ENCODE measurements at places on chromosomes 2 and 18. TPM values are rescaled to one million over a fixed set of nuclear protein-coding genes. Genes with fewer than 3 reads are reported as not detected.

Gene SCN1A
- total RNA-seq, result not detected

Gene CPO
- total RNA-seq, result not detected

Gene SMAD4
- total RNA-seq, result 105 TPM

Gene MTHFD2
- 130 TPM for total RNA-seq

Gene HES6
- total RNA-seq, result 4.3 TPM

Gene SKA1
- total RNA-seq, result 27.8 TPM

DNA sequence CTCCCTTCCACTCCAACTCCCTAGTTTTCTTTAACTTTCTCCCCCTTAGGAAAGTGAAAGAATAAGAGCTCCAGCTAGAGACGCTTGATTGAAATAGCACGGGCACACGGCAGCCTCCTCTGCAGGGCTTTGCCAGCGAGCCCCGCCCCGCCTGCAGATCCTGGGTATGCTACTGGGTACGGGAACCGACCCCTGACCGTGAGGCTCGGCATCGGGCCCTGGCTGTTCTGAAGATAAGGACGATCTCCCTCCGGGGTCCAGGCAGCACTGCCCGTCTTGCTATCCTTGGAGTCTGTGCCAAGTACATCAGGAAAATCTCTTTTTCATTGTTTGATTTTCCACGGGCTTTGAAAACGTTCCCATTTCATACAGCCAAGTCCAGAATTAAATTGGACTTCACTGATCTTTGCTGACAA is 284.5 kb downstream of the MTX2 start:
- H3K27ac ChIP-seq, result no peak overlapping the region
- H3K4me3 ChIP-seq, result peak overlapping the region; percentile 85
- DNase-seq, result peak; percentile 42
- H3K4me1 ChIP-seq, result peaks cover 12% of the 10 kb centered on the region
- no peaks in the 10 kb centered on the region for H3K36me3 ChIP-seq
- H3K27me3 ChIP-seq, result peaks cover 41% of the 10 kb centered on the region

DNA sequence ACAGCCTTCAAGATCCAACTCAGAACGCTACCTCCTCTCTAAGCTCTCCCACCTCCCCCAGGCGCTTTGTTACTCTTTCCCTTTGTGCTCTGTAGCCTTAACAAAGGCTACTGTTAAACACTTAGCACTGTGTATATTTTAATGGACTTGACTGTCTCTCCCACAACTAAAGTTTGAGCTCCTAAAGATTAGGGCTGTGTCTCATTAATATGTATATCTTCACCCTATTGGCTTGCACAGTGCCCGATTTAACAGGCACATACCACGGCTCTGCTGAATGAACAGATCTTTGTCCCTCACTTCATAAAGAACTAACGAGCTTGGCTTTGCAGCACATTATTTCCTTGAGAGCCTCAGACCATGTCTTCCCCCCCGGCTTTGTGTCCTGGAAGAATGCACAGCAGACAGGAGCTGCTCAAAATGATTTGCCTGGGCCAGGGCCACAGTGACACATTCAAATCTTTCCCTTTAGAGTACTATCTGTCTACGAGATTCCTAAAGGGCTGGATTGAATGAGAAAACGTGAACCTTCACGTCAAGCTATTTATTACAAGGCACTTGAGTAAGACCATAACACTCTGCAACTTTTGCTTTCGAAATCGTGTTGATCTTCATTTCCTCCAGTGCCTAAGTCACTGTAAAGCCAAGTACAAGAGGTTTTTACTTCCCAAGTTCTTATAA is 22.1 kb downstream of the ABHD3 start:
- no peak overlapping the region for H3K27ac ChIP-seq
- peak; percentile 41 for DNase-seq
- peaks cover 9% of the 10 kb centered on the region for H3K36me3 ChIP-seq
- H3K4me1 ChIP-seq, result peaks cover 8% of the 10 kb centered on the region
- H3K27me3 ChIP-seq, result no peaks in the 10 kb centered on the region
- no peak overlapping the region for H3K4me3 ChIP-seq

DNA sequence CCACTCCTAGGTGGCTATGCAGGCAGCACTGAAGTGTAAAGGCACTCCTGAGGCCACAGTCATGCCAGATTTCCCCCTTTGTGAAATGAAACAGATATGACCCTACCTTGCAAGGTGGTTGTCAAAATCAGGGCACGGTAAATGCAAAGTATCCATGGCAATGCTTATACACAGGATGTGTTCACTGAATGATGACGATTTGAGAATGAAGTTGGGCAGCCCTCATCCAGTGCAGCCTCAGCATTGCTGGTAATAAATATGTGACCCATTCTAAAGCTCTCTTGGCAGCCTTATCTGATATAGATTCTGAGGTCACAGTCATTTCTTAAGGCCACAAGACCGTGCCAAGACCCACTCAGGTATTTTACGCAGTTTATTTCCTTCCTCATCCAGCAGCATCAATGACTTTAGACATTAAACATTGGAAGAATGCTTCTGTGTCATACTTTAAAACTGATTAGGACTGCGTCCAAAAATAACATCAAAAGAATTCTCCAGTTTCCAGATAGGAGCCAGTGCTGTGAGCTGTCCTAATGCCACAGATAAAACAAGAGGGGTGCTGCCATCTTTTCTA is 125.5 kb upstream of the SERTAD2 start:
- no peak overlapping the region for H3K27ac ChIP-seq
- no peak for DNase-seq
- peaks cover 4% of the 10 kb centered on the region for H3K4me1 ChIP-seq
- peaks cover 6% of the 10 kb centered on the region for H3K27me3 ChIP-seq
- H3K4me3 ChIP-seq, result no peak overlapping the region

- peaks cover 88% of the 10 kb centered on the region for H3K4me1 ChIP-seq
- peak overlapping the region; percentile 68 for H3K4me3 ChIP-seq
- H3K27ac ChIP-seq, result peak overlapping the region; percentile 97
- no peaks in the 10 kb centered on the region for H3K36me3 ChIP-seq
Observed at GRCh38 chr2:8543060-8543382, 138.8 kb upstream of the ID2 start.

GRCh38 chr2:39484620-39485495 is 47.8 kb upstream of the MAP4K3 start:
- H3K36me3 ChIP-seq, result no peaks in the 10 kb centered on the region
- H3K4me1 ChIP-seq, result no peaks in the 10 kb centered on the region
- peaks cover 10% of the 10 kb centered on the region for H3K27me3 ChIP-seq
- H3K4me3 ChIP-seq, result no peak overlapping the region

DNA sequence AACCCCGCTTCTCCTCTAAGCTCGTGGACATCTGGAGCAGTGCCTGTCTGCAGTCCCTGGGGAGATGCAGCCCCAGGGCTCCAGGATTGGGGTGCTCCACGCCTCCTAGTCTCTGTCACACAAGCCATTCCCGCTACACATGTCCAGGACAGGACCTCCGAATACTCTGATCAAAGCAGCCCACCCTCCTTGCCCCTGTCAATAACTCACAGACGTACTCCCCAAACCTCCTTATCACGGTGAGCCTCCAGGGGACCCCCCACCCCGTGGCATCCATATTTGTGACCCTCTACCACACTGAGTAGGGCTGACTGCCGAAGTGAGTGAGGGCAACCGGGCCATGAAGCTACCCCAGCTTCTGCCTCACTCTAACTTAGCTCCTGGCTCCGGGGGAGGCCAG is 727.7 kb downstream of the GALR1 start:
- no peak for DNase-seq
- H3K4me1 ChIP-seq, result no peaks in the 10 kb centered on the region
- H3K4me3 ChIP-seq, result no peak overlapping the region
- H3K27ac ChIP-seq, result no peak overlapping the region
- H3K27me3 ChIP-seq, result peaks cover 1% of the 10 kb centered on the region
- no peaks in the 10 kb centered on the region for H3K36me3 ChIP-seq

DNA sequence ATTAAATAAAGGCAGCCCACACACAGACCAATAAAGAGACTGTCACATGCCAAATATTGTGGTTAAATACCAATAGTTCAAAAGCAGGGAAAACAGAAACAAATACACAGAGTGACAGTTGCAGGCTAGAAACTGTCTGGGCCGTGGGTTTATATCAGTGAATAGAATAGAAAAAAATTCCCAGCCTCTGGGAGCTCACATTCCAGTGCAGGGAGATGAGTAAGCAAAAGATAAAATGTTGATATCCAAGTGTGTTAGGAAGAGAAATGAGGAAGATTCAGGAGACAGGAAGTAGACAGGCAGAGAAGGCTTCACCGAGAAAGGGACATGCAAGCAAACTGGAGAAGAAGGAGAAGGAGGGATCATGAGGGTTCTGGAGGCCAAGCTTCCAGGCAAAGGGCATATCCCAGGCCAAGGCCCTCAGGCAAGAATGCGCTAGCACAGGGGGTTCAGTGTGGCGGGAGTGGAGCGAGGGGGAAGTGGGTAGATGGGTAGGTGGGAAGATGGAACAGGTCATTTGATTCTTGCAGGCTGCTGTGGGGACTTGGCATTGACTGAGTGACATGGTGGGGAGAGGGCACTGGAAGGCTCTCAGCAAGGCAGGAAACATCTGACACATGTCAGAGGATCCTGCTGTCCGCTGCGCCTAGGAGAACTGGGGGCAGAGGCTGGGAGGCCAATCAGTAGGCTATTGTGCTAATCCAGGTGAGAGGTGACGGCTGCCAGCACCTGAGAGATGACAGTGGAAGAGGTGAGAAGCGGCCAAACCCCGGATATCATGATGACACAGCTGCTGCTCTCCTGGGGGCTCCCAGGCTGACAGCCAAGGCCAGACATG is 89.2 kb downstream of the ZBTB7C start:
- no peak for DNase-seq
- no peaks in the 10 kb centered on the region for H3K4me1 ChIP-seq
- H3K36me3 ChIP-seq, result no peaks in the 10 kb centered on the region
- H3K4me3 ChIP-seq, result no peak overlapping the region

DNA sequence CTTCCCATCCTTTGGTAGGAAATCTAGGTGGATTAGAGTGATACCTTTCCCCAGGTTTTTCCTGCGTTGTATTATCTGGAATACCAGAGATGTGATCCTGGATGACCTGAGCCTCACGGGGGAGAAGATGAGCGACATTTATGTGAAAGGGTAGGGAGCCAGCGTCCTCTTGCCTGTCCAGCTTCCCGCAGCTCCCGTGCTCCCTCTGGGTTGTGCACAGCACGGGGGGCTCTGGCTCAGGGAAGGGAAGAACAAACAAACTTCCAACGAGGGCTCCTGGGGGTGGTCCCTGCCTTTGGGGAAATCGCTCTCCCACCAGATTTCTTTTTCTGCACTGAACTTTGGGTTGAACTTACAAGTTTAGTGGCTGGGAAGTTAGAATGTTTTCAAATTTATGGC is 215.7 kb downstream of the DYSF start:
- H3K4me1 ChIP-seq, result no peaks in the 10 kb centered on the region

DNA sequence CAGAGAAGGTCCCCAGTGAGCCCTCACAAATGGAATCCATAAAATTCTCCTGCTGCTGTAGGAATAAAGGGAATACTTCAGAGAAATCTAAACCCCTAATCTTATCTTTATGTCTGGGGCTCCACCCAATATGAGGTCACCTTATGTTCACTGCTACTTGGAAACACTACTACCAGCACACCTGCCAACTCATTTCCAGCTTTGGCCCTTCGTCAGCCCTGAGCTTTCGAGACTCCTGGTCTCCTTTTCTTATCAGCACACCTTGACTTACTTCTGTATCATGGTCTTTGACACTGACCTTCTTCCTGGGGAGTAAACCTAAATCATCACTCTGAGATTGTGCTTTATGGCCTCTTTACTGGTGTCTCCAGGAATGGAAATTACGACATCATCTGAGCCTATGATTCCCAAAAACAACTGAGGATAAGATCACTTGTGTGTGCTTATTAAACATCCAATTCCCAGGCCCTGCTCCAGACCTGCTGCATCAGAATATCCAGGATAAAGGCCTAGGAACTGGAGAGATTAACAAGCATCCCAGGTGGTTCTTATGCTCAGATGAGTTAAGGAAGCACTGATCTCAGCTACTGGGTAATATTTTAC is 22.2 kb upstream of the ASNSD1 start:
- no peaks in the 10 kb centered on the region for H3K27me3 ChIP-seq
- DNase-seq, result no peak
- no peaks in the 10 kb centered on the region for H3K36me3 ChIP-seq
- H3K27ac ChIP-seq, result no peak overlapping the region
- no peak overlapping the region for H3K4me3 ChIP-seq

Data from activated naive CD8-positive, alpha-beta T cell treated with anti-CD3 and anti-CD28 coated beads, Interleukin-2, amount 10 ng/mL, durations not matched to agents 7 days and 5 days (primary cell).